ENCODE measurements at places on chromosomes 1 and 21.

DNA sequence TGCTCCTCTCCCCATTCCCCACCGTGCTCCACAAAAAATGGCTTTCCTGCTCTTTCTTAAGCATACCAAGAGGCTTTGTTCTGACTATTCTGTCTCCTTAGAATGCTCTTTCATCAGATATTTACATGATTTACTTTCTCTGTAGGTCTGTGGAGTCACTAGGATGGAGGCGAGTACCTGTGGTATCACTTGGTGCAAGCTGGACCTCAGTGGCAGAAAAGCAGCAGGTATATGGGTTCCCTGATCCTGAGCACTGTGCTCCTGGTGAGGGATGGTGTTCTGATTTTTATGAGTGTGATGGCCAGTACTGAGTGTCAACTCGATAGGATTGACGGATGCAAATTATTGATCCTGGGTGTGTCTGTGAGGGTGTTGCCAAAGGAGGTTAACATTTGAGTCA lies 10.0 kb downstream of the C1orf87 start:
- ATAC-seq = no peak

GRCh38 chr21:35226968-35227744 lies 178.1 kb upstream of the RUNX1 start:
- ATAC-seq = no peak

- no peak for ATAC-seq
Observed at GRCh38 chr1:233295975-233296322, 424 bp upstream of the PCNX2 start.

GRCh38 chr1:86887479-86888162 lies 26.3 kb downstream of the SELENOF start:
- ATAC-seq = no peak

- ATAC-seq = peak; percentile 97
Observed at GRCh38 chr21:39601187-39601928, 11.4 kb upstream of the B3GALT5 start.

- no peak for ATAC-seq
Observed at GRCh38 chr1:1325288-1326074, 879 bp downstream of the CPTP start.

DNA sequence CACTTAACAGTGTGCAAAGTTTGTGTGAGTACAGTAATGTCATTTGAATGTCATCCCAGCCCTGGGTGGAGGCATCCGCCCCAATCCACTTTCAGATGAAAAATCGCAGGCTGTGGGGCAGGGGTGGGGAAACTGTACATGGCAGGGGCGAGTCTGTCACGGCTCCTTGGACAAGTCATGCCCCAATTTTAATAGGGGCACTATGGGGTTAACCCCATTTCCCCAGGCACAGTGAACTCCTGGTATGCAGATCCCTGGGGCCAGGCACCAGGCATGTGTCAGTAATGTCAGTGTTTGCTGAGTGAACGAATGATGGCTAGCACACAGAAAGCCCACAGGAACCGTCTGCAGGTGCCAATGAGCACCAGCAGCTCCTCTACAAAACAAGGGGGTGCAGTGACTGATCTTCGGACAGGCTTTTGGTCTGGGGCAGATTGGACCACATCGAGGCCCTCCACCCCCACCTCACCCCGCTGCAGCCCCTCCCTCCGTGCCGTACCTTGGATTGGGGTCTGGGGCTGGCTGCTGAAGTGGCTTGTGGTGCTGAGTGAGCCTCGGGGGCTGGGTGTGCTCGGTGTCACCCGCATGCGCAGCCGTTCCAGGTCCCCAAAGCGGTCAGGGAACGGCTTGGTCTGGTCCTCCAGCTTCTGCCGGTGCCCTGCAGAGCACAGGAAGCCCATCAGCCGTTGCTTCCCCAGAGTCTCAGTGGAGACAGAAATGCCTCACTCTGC lies 23.2 kb downstream of the RUNX3 start:
- ATAC-seq = no peak

- ATAC-seq = no peak
Observed at GRCh38 chr1:68570871-68571270, 74.0 kb upstream of the DEPDC1 start.

- ATAC-seq = no peak
Observed at GRCh38 chr1:217272385-217272784, 358.5 kb downstream of the GPATCH2 start.

DNA sequence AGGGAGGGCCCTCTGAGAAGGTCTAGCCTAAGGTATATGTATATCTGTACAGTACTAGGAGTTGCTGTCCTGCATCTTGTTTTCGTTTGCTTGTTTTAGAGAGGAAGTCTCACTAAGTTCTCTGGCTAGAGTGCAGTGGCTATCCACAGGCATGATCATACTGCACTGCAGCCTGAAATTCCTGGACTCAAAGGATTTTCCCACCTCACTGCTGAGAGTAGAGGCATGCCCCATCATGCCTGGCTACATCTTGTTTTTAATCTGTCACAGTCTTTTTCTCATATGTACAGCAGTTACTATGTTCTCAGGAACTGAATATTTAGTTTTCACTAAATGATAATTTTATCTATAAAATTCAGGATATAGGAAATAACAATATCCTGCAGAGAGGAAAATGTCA lies 15.3 kb upstream of the PYHIN1 start:
- peak; percentile 23 for ATAC-seq

DNA sequence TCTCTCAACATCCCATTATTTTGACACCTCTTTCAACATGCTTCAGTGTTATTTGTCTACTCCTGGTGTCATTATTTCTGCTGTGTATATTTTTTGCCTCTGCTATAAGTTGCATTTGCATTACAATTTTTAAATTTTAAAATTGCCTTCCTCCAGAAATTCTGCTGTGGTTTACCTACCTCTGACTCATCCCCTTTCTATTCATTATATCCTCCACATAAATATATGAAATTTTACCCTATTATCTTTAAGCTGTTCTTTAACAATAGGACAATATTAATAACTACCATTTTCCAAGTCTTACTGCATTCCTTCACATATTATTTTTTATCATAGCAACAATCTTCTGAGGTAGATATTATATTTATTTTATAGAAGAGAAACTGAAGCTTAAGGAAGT lies 178.1 kb upstream of the NRIP1 start:
- ATAC-seq = no peak

- peak; percentile 20 for ATAC-seq
Observed at GRCh38 chr1:155004352-155005075, 1.9 kb downstream of the ZBTB7B start.

- no peak for ATAC-seq
Observed at GRCh38 chr1:177597393-177597792, 372.5 kb downstream of the SEC16B start.

- ATAC-seq = peak; percentile 83
Observed at GRCh38 chr1:39646232-39647081, 7.0 kb upstream of the HEYL start.

GRCh38 chr1:111789666-111790316 lies 34.1 kb downstream of the DDX20 start:
- no peak for ATAC-seq

GRCh38 chr1:103122983-103123720 lies 14.8 kb upstream of the COL11A1 start:
- ATAC-seq = no peak

DNA sequence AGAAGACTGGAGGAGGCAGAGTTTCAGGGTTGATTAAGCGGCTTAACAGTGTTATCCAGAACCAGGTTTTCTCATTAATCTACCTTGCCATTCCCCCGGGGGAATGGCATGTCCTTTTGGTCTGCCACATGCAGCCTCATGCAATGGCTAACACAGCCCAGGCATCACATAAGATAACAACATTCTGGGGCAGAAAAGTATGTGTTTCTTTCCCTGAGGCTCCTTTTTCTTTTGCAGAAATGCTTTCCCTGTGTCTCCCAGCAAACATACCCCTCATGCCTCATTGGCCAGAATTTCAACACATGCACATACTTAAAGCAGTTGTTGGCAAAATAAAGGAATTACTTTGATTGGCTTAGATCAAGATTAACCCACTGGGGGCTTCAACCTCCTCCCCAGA lies 98.6 kb downstream of the OMA1 start:
- ATAC-seq = peak; percentile 18

GRCh38 chr1:82762829-82763532 lies 962.2 kb downstream of the ADGRL2 start:
- no peak for ATAC-seq

- ATAC-seq = peak; percentile 31
Observed at GRCh38 chr1:162169031-162169790, 99.7 kb downstream of the NOS1AP start.

DNA sequence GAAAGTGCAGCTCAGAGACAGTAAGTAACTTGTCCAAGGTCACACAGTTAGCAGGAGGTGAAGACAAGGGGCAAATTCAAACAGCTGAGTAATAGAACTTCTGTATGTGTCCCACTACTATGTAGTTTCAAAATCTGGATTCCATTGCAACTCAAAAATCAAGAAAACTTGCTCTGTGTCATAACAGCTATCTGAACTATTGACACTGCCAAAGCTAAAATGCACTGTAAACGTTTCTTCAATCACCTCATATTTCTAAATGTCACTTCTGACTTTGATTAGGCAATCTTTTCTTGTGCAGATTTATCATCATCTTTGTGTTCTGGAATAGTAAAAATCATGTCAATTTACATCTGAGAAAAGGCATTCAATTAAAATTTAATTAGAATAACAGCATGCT lies 957.6 kb downstream of the MRPL39 start:
- ATAC-seq = no peak

GRCh38 chr1:176785056-176785455 lies 322.1 kb downstream of the PAPPA2 start:
- no peak for ATAC-seq
